ENCODE measurements at places on chromosomes 13 and 19.

- peak; percentile 97 for DNase-seq
Observed at GRCh38 chr19:56538254-56538760, 441 bp upstream of the ZFP28 start.

DNA sequence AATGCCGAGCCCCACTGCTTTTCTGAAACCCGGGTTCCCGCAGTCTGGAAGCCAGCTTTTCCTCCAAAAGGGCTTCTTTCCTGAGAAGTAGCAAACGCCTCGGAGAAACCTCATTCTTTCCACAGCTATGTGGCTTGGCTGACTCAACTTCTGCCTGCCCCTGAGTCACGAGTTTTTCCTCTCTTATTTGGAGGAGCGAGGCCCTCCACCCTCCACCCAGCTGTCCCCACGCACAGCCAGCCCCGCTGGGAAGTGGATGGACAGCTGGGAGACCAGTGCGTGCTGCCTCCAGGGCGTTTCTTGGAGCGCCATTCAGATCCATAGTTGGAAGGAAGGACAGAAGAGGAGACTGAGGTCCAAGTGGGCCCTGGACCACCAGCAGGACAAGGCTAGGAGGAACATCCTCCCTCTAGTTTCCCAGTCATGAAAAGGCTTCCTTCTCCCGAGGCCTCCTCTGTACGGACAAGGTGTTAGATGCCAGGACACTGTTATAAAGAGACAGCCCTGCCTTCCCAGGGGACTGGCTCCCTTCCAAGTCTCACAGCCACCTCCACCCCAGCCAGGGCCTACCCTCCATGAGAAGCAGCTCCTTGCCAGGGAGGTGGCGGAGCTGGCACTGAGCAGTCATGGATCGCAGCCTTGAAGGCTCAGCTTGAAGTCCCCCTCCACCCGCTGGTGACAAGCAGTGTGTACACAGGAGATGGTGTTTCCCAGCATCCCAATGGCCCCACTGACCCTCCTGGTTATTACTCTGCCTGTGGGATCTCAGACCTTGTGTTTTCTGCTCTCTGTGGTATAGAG is 2.5 kb upstream of the PLEKHF1 start:
- DNase-seq = peak; percentile 34

GRCh38 chr13:67045357-67045756 is 184.8 kb downstream of the PCDH9 start:
- DNase-seq = no peak

DNA sequence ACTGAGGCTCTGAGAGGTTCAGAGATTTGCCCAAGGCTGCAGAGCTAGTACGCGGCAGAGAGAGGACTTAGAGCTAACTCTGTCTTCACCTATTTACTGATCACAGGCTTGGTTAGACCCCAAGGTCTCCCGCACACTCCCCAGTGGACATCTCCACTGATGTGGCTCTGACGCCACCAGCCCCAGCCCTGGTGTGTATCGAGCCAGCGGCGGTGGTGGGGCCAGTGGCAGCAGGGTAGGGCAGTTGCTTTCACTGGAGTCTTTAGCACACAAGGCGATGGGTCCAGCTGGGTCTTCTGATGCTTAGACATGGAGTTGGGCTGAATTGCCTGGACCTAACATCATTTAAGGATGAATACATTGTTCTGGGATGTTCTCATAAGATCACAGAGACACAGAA is 85.4 kb downstream of the ANKRD10 start:
- no peak for DNase-seq

GRCh38 chr19:35545855-35546381 is 492 bp downstream of the TMEM147 start:
- DNase-seq = no peak

GRCh38 chr19:19866611-19867248 is 1.0 kb downstream of the ZNF253 start:
- DNase-seq = peak; percentile 2

GRCh38 chr19:17831419-17831888 is 10.1 kb upstream of the INSL3 start:
- no peak for DNase-seq

DNA sequence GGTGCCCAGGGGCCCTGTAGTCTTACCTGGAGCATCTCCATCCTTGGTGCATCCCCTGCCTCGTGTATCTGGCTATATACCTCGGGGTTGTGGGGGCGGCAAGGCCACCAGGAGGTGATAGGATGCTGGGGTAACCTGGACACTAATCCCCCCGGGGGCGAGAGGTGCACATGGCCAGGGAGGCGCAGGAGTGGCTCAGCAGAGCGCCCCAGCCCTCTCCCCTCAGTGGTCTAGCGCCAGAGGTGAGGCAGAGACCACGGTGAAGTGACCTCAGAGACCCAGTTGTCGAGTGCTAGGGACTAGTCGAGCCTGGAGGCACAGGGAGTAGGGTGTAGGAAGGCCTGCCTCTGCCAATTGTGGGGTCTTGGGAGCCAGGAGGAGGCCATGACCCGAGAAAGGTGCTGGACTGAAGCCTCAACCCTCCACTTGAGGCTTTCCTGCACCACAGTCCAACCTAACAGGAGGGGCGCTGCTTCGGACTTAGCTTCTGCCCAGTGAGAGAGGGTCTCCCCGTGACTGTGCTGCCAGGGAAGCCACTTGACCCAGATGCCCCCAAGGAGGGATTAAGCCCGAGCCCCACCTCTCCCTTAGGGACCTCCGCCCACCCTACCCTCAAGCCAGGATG is at the start of gene LHB:
LHB (minus strand) TSS at position 51 of the 625 bp plus-strand sequence; CDS start at position 41, 10 bp downstream.
- DNase-seq = no peak

DNA sequence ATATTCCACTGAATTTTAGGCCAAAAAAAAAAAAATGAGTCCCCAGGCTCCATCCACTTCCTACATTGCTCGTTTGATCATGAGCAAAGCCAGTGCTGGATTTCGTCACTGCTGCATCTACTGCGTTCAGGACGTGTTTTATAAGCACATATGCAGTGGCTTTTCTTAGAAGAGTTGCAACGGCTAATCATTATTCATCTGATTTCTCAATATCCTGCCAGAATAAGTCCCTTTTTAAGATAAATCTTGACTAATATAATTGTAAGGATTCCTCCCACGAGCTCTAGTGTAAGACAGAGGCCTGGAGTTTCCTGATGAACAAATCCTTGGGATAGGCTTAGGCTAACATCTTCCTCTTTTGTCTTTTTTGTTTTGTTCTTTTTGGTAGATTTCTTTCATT is 19.5 kb downstream of the FAM124A start:
- no peak for DNase-seq

GRCh38 chr19:4361152-4362046 is 18.0 kb downstream of the MPND start:
- DNase-seq = no peak

- DNase-seq = no peak
Observed at GRCh38 chr19:40367577-40368434, 19.3 kb downstream of the PLD3 start.

GRCh38 chr13:84677836-84678235 is 795.6 kb upstream of the SLITRK1 start:
- DNase-seq = no peak

DNA sequence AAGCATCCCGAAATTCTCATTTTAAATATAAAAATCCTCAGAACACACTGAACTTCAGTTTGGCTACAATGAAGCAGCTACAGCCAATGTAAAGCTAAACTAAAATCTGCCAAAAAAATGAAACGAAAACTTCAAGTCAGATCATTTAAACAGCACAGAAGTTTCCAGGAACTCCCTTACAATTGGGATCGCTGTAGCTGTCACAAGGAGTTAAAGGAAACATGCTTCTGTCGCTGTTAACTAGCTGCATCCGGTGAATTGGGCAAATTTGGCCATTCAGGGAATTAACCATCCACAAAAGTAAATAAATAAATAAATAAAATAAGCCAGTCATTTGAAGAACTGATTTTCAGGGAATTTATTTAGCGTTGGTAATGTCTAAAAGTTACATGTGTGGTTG is 77.0 kb upstream of the PEG3 start:
- no peak for DNase-seq

GRCh38 chr19:4446704-4447200 is 10.8 kb downstream of the UBXN6 start:
- DNase-seq = no peak

DNA sequence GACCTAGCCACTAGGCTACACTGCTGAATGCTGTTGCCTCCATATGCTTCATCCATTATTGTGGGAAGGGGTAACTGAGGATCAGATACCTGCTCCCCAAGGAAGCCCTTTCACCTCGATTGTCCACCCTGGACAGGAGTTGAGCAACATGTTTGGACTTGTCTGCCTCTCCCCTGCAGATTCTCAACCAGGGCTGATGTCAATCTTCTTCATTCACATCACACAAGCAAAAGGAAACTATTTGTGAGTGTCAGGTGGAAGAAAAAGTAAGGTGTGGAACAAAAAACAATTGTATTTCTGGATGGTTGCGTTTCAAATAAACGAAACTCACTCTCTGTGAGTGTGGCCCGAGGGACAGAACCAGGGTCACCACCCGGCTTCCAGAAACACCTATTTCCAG is 29.5 kb upstream of the MUC16 start:
- no peak for DNase-seq

- DNase-seq = no peak
Observed at GRCh38 chr13:105672881-105673280, 862.6 kb downstream of the EFNB2 start.

- DNase-seq = peak; percentile 47
Observed at GRCh38 chr13:75687150-75687763, 51.1 kb downstream of the LMO7 start.

GRCh38 chr13:28527629-28528028 is 32.7 kb upstream of the FLT1 start:
- no peak for DNase-seq

- peak; percentile 11 for DNase-seq
Observed at GRCh38 chr19:4909156-4909896, at the start of gene UHRF1. TSS of gene UHRF1 (plus strand) at chr19:4909501. CDS start at chr19:4910886, 1,385 bp downstream.

DNA sequence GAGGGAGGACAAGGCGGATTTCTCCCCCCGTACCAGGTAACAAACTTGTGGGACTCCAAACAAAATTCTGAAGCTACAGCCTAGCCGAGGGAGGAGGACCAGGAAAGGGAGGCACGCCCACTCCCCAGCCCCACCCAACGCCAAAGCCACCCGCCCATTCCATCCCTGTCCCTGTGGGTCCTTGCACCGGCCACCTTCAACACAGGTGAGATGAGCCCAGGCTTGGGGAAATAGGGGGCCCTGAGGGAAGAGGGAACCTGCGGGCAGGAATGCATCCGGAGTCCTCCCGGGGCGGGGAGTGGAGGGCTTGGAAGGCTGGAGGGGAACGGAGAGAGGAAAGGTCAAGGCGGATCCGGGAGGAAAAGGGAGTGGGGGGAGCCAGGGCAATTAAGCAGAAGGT is at the start of gene BEST2:
BEST2 (plus strand) TSS at position 157 of the 400 bp plus-strand sequence. CDS start 802 bp downstream, outside the sequence.
- no peak for DNase-seq

DNA sequence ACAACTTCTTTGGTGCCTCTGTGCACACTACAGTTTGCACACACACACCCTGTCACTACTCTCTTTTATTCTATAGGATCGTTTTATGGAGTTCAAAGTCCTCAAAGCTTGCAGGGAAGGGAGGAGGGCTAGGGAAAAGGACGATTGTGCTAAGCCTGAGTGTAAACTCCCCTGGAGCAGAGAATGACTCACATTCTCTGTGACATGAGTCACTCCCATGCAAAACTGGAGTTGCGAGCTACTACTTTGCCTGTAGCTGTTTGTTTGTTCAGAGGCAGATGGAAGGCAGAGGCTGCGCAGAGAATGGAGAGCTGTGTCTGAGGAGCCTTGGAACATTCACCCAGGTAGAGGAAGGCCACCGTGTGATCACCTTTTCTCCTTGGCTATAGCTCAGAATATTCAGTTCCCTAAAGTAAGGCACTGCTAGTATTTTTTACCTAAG is 80.5 kb upstream of the MBNL2 start:
- peak; percentile 94 for DNase-seq

GRCh38 chr13:22271903-22272302 is 601.0 kb downstream of the FGF9 start:
- peak; percentile 19 for DNase-seq

DNA sequence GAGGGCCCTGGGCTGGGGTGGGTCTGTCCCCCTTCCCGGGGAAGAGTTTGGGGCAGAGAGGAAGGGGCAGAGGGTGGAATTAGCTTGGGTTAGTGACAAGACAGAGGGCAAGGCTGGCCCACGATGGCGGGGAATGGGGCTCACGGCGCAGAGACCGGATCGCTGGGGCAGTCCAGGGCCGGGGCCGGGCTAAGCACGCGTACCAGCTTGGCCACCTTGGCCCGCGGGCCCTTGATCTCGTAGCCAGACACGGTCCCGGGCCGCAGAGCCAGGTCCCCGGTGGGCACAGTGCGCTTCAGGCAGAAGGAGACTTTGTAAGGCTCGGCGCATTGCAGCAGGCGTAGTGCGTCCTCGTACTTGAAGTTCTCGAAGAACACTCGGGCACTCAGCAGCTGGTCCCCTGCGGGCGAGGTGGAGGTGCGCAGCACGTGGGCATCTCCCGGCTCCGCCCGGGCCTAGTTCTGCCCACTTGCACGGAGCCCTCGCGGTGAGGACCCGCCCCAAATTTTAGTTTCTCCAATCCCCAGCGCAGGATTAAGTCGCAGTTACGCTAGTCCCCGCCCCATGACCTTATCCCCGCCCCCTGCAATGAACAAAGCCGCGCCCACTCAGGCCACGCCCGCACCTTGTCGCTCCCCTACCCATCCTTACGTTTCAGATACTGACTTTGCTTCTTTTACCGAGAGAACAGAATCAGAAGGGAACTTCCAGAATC is 8.6 kb upstream of the HIPK4 start:
- peak; percentile 79 for DNase-seq

DNA sequence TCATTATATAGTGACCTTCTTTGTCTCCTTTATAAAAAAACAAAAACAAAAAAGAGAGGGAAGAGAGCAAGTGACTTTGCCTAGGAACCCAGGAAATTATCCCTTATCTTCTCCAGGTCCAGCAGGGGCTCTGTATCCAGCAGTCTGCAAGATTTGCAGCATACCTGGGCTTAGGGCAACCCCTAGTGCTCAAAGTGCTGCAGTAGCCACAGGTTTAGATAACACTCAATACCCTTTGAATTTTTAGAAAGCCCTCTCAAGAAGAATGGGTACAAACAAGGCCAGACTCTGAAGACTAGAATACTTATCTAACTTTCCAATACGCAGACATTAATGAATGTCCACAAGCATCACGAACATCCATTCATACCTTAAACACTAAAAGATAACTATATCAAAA is 43.2 kb downstream of the CCNA1 start:
- no peak for DNase-seq

DNA sequence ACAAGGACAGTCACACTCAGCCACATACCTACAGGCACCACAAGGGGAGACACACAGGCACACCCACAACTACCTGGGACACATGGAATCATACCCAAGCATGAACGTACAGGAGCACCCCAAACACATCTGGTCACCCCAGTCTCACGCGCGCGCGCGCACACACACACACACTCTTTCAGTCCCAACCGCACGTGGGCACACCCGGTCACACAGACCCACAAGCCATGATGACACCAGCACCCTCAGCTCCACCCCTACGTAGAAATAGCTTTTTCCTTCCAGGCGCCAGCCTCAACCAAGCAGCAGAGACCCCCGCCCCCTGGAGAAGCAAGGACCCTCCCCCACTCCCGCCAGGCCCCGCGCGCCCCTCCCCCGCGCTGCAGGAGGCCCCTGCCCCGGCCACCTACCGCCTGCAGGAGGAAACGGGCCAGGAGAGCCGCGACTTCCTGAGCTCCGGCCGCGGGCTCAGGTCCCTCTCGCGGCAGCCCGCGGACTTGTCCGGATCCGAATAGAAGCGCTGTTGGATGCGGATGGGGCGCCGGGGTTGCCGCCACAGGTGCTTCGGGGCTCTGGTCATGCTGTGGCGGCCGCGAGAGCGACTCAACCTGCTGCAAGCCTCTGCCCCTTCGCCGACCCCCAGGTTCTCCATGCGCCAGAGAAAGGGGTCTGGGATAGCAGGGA is 6.4 kb upstream of the PDE4C start:
- no peak for DNase-seq

Data from small intestine (tissue), 16 donors.